Bone marrow (tissue), 2 donors: ENCODE measurements at places on chromosomes 5 and 9.

DNA sequence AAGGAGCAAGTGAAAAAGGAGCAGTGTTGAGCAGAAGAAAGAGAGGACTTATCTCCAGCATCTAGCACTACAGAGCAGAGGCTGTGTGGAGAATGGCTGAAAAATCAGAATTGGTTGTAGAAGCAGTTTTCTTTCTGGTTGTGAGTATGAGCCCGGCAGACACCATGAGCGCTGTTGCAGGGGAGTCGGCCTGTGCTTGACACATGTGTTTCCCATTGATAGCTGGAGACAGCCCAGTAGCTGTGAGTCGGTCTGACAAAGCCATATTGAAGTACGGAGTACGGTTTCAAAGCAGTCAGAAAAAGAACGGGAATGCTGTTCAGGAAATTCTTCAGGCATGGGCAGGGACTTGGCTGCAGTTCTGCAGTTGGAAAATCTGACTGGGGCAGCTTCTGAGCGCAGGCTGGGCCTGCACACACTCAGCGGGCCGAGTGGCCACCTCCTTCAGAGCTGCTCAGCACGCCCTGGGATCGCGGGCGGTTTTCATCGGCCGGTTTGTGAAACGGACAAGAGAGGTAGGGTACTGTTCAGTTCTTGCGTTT, at the start of gene SGCD:
TSS of gene SGCD (plus strand) at position 447 of the 542 bp plus-strand sequence.
- no peak for DNase-seq

GRCh38 chr9:129333617-129334104, 155.6 kb upstream of the IER5L start:
- no peak for DNase-seq

- DNase-seq = no peak
Observed at GRCh38 chr9:24459953-24460352, 85.7 kb downstream of the IZUMO3 start.

- no peak for DNase-seq
Observed at GRCh38 chr5:65823204-65823603, 101.2 kb downstream of the NLN start.

DNA sequence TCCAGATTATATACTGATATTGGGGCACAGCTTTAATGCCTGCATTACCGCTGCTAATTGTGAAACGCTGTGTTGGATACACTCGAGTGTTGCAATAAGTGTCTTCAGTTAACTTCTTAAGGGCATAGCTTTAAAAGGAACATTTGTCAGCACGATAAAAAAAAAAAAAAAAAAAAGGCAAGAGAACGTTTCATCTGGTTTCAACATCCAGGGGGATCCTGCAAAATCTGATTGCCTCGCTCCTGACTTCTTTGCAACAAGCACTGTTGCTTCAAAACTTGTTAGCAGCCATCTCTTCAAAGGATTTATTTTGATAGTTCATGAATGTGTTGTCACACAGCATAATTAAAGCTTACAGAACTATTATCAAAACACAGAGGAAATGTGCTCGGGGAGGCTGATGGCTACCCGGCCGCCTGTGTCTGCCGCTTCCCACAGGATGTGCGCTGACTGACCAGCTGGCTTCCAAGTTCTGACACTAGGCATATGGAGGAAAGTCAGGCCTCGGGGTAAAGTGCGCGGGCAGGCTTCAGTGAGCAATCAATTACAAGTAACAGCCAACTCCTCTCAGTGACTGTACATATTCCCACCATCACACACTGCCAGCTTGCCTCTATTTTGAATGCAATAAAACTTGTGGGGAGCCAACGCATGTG, 77.7 kb downstream of the EBF1 start:
- DNase-seq = no peak

GRCh38 chr5:10685115-10685521, 75.9 kb downstream of the DAP start:
- no peak for DNase-seq

GRCh38 chr5:160843240-160843639, 8.8 kb downstream of the ATP10B start:
- no peak for DNase-seq

DNA sequence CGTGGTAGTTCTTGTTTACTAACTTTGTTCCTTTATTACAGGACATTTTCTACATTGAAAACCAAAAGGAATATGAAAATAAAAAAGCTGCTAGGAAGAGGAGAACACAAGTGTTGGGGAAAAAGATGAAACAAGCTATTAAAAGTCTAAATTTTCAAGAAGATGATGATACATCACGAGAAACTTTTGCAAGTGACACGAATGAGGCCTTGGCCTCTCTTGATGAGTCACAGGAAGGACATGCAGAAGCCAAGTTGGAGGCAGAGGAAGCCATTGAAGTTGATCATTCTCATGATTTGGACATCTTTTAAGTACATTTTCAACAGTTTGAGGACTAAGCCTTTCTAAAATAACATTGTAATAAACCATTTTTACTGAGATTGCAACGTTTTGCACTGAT, 23.8 kb downstream of the PHAX start:
- DNase-seq = peak; percentile 27

GRCh38 chr5:32129074-32129598, 45.0 kb downstream of the GOLPH3 start:
- DNase-seq = no peak

- no peak for DNase-seq
Observed at GRCh38 chr5:172052450-172053236, 46.2 kb upstream of the FBXW11 start.

DNA sequence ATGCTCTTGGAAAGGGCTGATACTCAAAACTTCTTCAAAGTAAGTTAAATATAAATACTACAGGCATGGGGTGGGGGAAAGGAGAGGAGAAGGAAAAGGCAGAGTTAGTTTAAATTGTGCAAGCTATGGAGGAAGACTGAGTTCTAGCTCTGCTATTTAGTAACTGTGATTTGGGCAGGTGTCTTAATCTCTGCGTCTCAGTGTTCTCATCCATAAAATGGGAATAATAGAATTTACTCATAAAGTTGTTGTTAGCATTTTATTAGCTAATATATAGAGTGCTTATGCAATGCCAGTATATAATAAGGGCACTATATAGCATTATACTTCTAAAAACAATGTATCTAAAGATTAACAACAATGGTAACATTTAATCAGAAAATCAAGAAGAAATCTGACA, 12.7 kb upstream of the PURA start:
- no peak for DNase-seq

GRCh38 chr9:32411753-32412152, 27.3 kb downstream of the ACO1 start:
- no peak for DNase-seq

DNA sequence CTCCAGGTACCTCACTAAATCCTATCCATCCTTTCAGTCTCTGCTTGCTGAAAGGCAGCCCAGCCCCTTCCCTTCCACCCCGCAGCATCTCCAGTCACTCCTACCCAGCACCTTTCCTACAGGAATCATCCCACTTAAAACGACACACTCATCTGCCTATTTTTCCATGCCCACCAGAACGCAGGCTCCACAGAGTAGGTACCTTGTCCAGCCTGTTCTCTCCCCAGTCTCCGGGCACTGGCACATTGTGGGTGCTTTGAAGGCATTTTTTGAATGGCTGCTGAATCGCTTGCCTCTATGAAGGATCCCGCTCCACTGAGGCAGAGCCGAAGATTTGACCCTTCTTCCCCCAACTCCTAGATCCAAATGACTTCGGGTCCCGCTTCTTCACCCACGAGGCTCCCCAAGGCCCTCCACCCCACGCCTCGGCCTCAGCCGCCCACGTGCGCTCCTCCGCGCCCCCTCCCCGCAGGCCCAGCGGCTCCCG, 15.6 kb downstream of the LHX6 start:
- DNase-seq = no peak

DNA sequence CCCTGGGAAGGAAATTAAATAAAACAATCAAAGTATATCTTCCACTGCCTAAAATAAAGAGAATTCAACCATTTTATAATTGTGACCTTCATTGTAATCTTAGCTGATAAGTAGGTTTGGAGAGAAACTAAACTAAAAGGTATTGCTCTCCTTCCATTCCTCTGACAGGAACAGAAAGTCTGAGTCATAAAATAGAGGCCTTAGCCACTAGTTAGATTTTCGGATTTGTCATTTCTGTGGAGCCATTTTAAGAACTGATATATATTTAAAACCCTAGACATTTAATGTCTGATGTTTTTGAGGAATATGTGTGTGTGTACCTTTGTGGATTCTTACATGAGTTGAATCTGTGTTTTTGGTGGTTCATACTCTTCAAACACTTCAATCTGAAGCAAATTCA, 11.8 kb upstream of the TMC1 start:
- no peak for DNase-seq

GRCh38 chr5:36529142-36529541, 77.3 kb upstream of the SLC1A3 start:
- no peak for DNase-seq

- no peak for DNase-seq
Observed at GRCh38 chr9:69877852-69878514, 57.4 kb downstream of the CFAP95 start.

DNA sequence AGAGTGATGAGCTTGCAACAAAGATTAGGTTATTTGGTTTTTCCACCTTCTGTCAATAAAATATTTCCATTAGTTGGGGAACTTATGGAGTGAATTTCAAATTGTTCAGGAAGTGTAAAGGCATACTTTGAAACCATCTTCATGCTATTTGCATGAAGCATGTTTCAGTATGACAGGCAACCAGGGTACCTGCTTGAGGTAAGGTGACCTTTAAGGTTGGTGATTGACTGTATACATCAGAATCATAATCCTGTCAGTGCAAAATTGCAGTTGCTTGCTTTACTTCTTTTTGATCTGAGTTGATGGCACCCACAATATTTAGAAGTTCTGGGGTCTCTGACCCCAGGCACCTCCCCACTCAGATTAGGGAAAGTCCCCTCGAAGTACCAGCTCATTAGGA, 26.0 kb upstream of the TMEM171 start:
- DNase-seq = no peak
